Activated T-helper 1 cell treated with anti-CD3 and anti-CD28 coated beads, Interleukin-2, amount 50 U/mL, for 16 hours (primary cell): ENCODE measurements at places on chromosomes 2 and 18.

DNA sequence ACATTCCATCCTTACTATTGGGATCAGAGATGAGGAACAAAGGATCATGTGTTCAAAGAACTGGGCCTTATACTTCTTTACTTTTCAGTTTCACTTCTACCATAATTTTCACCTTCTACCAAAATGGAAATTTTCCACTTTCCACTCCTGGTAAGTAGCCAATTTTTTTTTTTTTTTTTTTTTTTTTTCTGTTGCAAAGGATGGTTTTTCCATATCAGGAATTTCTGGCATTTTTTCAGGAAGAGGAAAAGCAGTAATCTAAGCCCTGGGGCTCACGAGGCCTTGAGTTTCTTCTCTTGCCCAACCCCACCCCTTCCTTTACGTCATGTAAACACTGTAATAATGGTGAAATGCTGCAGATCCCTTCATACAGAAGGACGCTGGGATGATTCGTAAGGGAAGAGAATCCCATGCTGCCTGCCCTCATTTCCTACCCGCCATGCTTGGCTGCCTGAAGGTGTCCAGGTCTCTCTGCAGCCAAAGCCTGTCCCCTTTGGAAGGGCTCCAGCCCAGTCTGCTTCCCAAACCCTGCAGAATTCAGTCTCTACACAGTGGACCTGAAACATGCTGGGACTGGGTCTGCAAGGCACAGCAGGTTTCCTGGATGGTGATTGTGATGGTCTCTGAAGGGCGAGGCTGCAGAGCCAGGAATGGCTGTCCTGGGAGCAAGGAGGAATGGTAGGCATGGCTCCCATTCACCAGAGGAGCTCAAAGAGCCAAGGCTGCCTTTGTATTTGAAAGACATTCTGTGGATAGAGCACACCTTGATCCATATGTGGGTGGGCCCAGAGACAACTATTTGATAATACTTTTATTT, 57.0 kb downstream of the EFR3B start:
- no peak for DNase-seq

GRCh38 chr2:45919711-45920111, 268.2 kb downstream of the PRKCE start:
- no peak for DNase-seq

GRCh38 chr2:145411493-145411892, 891.6 kb upstream of the ZEB2 start:
- no peak for DNase-seq

DNA sequence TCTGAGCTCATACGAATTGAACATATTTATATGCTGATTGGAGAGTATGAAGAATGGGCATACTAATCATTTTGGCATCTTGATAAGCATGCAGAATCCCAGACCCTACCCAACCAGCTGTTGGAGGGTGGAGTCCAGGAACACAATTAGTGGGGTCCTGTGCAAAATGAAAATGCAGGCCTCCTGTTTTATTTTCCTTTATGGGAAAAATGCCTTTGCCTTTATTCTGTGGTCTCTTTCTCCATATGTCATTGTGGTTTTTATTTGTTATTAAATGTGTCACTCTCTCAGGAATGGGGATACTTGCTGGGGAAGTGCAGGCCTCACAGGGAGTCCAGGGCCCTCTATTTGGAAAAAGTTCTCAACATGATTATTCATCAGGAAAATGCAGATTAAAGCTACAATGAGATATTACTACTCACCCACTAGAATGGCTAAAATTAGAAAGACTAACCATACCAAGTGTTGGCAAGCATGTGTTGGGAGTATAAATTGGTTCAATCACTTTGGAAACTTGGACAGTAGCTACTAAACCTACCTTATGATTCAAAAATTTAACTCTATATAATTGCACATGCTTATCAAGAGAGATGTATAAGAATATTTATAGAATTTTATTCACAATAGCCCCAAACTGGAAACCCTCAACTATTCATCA, 223.1 kb upstream of the FBXO11 start:
- DNase-seq = no peak
